Activated naive CD4-positive, alpha-beta T cell treated with anti-CD3 and anti-CD28 coated beads for 36 hours (primary cell): ENCODE measurements at places on chromosomes 3 and 15.

DNA sequence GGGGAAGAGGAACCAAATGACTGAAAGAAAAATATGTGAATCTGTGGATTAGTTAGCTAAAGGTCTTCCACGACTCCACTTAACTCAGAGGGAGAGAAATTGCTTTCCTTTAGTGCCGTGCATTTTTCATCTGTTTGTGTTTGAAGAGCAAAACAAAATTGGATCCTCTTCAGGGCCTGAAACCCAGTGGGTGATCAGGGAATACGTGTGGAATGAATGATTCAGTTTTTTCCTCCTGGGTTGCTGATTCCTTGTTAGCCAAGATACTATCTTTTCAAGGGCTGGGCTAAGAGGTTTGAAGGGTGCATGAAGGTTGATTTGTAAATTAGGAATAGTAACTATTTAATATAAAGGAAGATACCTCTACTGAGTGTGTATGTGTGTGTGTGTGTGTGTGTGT, 61.0 kb downstream of the TPRG1 start:
- DNase-seq, result no peak

- peak; percentile 28 for DNase-seq
These were observed 153.3 kb downstream of the P3H2 start for GRCh38 chr3:189967254-189967865.

DNA sequence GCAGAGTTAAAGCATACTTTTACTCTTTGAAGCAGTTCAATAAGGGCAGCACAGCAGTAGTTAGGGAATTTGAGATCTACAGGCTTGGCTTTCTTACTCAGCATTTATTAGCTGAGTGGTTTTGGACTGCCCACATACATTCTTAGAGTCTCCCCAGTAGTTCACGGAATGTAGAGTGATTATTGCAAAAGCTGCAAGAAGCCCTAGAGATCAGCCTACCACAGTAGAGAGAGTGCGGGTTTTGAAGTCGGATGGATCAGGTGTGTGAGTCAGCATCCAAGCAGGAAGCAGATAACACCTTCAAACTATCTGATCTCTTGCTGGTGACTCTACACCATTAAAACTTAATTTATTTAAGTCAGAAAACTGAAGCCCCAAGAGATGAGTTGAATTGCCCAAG, 171.9 kb downstream of the SYNPR start:
- no peak for DNase-seq

- DNase-seq, result no peak
These were observed 120.2 kb upstream of the ALCAM start for GRCh38 chr3:105246536-105246935.

GRCh38 chr3:132395126-132395525, 22.2 kb upstream of the DNAJC13 start:
- no peak for DNase-seq
